ENCODE measurements at places on chromosomes 16 and 17.

DNA sequence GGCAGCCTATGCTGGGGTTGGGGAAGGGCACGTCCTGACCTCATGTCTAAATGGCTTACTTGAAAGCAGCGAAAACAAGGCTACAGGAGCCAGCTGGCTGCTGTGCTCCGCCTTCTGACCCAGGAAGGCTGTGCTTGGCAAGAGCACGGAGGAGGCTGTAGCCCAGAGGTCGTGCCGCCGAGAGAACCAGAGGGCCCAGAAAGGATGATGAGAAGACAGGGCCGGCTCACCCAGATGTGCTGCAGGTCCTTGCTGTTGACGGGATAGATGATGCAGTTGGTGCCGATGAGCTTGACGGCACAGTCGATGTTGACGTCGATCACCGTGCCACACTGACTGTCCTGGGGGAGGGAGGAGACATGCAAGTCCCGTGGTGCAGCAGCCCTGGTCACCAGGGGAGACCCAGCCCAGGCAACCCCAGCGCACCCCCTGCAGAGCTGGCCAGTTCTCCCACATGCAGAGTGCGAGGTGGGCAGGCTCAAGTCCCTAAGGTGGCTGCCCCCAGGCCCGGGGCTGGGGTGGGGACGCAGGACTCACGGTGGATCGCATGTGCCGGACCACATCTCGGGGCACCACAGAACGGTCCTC lies 20.7 kb downstream of the SPHK1 start:
- DNase-seq = no peak

GRCh38 chr17:44910231-44911106 lies 4.8 kb downstream of the GFAP start:
- DNase-seq = no peak

- no peak for DNase-seq
Observed at GRCh38 chr17:27473748-27474609, 17.7 kb downstream of the KSR1 start.

GRCh38 chr17:74713171-74713755 lies 540 bp upstream of the CD300LF start:
- DNase-seq = no peak

DNA sequence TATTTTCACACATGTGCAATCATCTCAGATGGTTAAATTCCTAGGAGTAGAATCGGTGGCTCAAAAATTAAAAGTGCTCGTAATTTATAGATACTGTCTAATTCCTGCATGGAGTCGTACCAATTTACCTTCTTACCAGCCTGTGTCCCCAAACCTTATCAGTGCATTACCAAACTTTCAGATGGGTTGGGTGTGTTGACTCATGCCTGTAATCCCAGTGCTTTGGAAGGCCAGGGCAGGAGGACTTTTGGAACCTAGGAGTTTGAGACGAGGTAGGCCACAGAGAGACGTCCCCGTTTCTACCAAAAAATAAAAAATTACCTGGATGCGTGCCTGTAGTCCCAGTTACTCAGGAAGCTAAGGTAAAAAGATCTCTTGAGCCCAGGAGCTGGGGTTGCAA lies 34.5 kb upstream of the GPRC5B start:
- no peak for DNase-seq

DNA sequence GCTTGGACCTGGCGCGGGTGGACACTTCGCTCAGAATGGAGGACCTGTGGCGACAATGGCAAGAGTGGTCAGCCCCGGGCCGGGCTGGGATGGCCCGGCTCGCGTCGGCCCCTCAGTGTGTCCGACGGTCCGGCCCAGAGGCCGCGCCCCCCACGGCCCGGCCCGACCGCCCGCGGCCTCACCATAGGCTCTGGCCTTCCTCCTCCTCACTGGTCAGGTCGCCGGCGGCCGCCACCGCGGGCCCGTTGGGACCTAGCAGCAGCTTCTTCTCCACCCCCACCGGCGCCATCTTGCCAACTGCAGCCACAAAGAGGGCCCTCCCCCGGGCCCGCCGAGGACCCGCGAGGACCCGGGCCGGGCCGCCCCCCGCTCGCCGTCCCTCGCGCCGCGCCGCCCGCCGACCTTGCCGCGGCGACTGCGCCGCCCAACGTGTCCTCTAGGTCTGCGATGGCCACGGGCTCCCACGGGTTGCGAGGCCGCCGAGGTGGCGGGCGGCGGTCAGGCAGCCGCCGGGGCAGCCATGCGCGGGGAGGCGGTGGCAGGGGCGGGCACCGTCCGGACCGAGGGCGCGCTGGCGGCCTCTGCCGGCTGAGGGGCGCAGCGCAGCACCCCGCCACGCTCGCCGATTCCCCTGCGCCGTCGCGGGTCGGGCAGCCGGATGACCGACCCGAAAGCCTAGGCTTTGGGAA lies at the start of gene DYNC1LI2:
Gene DYNC1LI2 (minus strand): TSS at position 307 of the 689 bp plus-strand sequence. CDS start 18 bp downstream, at position 289.
- DNase-seq = no peak

- DNase-seq = no peak
Observed at GRCh38 chr17:83182620-83183101, 103.3 kb downstream of the METRNL start.

DNA sequence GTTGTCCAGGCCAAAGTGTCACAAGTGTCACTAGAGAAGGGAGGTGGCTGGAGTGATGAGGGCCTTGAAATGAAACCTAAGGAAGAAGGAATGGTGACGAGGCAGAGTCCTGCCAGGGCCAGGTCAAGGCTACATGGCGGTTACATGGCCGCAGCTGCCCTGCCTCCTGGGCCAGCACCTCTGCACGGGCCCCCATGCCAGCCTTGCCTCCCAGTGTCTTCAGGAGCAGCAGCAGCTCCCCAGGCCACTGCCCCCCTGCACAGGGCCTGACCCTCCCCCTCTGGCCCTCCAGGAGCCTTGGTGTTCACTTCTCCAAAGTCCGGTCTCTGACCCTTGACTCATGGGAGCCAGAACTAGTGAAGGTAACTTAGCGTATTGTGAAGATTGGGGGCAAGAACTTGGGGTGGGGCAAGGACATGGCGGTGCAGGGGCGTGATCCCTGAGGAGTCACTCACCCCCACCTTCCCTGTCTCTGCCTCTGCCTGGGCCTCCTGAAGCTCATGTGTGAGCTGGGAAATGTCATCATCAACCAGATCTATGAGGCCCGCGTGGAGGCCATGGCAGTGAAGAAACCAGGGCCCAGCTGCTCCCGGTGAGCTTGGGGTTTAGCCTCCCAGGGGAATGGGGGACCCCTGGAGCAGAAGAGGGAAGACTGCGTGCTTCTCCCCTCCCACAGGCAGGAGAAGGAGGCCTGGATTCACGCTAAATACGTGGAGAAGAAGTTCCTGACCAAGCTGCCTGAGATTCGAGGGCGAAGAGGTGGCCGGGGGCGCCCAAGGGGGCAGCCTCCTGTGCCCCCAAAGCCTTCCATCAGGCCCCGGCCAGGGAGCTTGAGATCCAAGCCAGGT lies 4.1 kb upstream of the KCTD11 start:
- DNase-seq = no peak

DNA sequence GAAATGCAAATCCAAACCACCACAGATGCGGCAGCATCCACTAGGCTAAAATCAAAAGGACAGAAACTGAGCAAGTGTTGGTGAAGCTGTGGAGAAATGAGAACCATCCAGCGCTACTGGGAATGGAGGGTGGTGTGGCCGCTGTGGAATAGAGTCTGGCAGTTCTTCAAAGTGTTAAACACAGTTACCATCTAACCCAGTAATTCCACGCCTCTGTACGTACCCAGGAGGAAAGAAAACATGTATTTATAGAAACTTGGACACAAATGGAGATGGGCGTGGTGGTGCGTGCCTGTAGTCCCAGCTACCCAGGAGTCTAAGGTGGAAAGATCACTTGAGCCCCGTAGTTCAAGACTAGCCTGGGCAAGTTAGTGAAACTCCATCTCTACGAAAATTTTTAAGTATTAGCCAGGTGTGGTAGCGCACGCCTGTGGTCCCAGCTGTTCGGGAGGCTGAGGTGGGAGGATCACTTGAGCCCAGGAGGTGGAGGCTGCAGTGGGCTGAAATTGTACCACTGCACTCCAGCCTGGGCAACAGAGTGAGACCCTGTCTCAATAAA lies 11.6 kb downstream of the SLC25A10 start:
- DNase-seq = no peak

- DNase-seq = no peak
Observed at GRCh38 chr16:57985204-57986181, 14.6 kb upstream of the CNGB1 start.

GRCh38 chr17:15049795-15050160 lies 215.3 kb downstream of the PMP22 start:
- no peak for DNase-seq

DNA sequence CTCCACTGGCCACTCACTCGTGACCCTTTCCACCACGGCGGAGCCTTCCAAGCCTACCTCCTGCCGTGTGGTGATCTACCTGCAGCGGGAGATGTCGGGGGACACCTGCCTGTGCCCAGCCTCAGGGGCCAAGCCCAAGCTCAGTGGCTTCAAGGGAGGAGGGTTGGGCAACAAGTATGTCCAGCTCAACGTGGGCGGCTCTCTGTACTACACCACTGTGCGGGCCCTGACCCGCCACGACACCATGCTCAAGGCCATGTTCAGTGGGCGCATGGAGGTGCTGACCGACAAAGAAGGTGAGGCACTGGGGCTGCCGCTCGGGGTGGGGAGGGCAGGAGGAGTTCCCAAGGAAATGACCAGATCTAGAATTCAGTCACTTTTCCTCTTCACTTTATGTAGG lies 3.9 kb downstream of the TNFAIP1 start:
- DNase-seq = no peak

DNA sequence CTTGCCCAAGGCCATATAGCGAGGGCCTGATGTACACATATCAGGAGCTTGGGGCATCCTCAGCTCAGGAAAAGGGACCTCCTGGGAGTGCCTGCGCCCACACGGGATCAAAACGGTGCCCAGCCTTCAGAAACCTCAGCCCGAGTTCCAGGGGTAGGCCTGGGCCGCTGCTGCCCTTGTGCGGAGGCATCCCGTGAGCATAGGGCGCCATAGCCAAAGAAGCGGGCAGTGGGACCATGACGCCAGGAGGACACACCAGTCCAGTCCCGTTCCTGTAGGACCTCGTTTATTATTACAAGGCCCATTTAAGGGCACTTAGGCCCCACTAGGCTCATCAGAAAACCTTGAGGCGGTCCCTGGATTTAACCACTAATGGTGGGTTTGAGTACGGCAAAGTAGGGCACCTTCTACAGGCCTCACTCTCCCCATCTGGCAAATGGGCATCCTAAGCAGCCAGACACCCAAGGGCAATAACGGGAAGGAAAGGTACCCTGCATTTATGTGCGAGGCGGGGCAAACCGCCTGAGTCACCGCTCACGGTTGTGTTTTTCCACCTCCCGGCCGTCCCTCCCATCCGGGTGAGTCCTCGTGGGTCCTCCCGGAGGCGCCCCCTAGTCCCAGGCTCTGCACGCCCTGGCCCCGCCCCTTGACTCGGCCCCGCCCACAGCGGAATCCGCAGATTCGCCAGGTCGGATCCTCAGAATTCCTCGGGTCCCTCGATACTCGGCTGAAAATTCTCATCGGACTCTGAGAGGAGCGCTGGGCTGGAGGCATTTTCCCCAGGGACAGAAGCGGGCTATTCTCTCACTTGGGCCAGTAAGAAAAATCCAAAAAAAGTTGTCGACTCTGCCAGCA lies 726 bp upstream of the SETD1A start:
- DNase-seq = no peak

DNA sequence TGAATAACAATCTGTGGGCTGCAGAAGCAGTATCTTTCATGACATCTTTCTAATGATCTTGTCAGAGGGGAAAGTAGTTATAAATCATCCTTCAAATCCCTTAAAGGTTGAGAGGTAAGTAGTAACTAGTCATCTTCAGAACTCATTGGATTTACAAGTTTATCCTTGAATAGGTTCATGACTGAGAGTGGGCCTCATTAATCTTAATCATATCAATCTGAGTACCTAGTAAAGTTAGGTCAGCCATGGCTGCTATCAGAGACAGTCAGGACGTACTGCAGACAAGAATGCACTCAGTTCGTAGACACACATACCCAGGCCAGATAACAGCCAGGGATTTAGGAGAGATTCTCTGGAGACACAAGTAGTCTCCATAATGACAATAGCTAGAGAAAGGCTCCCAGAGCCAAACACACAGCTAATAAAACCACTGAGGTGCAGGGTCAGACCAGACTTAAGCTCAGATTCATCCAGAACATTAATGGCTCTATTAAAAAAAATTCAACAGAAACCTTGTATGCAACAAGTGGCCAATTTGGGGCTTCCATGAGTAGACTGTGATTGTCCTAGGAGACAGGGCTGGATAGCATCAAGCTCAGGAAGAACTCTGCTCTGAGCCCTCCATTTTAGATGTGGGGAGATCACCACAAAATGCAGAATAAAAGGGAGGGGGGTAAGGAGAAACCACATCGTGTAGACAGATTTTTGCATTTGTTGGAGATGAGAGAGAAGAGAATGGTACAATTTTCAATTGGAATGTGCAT lies 65.8 kb downstream of the TBX4 start:
- no peak for DNase-seq

- DNase-seq = no peak
Observed at GRCh38 chr17:71184716-71185115, 936.1 kb upstream of the SOX9 start.

DNA sequence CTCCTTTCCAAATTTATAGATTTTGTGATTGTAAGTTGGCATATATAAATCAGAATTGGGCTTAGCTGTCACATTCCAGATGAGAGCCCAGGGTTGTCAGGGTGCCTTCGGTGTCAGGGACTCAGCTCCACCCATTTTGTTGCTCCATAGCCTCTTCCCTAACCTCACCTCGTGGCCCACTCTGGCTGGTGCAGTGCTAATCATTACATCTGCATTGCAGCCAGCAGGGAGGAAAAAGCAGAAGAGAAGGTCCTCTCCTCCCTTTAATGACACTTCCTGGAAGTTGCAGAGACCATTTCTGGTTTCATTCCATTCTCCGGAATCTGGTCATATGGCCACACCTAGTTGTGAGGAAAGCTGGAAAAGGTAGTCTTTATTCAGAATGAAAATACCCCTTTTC lies 113.3 kb downstream of the CCT6B start:
- no peak for DNase-seq

DNA sequence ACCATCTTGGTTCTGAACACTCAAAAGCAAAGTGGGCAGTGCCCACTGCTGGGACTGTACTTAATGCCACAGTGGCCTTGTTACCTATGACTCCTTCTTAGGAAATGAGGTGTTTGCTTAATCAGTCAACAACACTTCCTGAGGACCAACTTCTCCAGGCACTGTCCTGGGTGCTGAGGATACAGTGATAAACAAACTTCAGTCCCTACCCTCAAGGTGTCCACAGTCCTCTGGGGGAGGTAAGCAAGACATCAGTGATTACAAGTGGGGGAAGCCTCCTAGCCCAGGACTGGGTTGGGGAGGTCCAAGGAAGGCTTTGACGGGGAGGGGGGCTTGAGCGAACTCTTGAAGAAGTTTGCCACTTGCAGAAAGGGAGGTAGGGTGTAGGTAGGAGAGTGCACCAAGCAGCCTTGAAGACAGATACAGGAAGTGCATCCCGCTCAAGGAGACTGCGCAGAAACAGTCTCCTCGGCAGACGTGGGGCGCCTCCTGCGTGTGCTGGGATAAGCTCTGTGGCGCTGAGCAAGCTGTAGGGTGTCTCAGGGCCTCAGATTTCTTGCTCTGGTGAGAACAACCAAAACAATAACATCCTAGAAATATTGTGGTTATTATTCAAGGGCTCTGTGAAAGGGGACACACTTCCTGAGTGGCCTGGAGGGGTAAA lies 2.6 kb upstream of the ABCC3 start:
- no peak for DNase-seq

Data from esophagus squamous epithelium (tissue), 5 donors.